Activated T-cell treated with anti-CD3 and anti-CD28 coated beads, Interleukin-2, amount 50 U/mL, for 48 hours (primary cell): ENCODE measurements at places on chromosomes 6 and 20.
A peak's percentile ranks its signal among the peaks of the same experiment; 100 is the strongest.

- DNase-seq: peak; percentile 81
These were observed 27.1 kb downstream of the RAB44 start for GRCh38 chr6:36724514-36725390.

DNA sequence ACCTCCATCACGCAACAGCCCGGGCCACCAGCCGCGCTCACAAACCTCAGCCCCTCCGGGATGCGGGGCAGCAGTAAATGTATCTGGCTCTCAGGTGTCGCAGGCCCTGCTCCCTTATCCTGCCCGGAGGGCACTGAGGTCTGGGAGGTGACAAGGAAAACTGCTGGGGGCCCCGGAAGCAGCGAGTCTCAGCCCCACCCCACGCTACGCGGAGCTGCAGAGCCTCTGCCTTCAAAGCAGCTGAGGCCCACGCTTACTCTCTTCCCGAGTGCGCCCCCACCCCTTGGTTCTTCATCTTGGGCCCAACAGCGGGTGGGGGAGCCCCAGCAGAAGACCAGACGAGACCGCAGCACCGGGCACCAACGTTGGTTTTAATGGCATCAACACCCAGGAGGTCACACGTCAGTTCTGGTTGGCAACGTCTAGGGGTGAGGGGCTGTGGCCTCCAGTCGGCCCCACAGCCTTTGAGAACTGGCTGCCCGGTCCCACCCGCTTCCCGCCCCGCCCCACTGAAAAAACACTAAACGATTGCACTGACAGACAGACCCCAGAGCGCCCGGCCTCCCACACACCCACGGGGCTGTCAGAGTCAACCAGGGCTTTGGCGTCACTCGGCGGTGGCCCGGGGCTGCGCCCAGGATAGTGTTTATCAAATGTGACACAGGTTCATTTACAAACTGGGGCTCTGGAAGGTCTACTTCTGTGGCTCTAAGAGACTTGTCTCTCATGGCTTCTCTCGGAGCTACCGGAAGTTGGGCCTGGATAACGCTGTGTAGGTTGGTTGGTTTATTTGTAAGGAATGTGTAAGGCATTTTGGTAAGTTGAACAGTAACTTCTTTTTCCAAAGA is 43.7 kb downstream of the DSTN start:
- DNase-seq: peak; percentile 18

DNA sequence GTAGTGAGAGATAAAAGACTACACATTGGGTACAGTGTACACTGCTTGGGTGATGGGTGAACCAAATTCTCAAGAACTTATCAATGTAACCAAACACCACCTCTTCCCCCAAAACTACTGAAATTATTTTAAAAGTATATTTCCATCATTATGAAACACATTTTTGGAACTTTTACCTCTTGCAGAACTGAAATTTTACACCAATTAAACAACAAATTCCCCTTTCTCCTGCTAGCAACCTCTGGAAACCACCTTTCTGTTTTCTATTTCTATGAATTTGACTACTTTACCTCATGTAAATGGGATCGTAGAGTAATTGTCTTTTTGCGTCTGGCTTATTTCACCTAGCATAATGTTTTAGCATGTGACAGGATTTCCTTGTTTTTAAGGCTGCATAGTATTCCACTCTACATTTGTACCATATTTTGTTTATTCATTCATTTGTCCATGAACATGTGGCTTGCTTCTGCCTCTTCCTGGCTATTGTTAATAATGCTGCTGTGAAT is 149.9 kb upstream of the PHACTR1 start:
- DNase-seq: no peak

GRCh38 chr6:26520850-26521599 is 17.1 kb upstream of the HMGN4 start:
- peak; percentile 90 for DNase-seq

GRCh38 chr6:93182938-93183479 is 236.3 kb downstream of the EPHA7 start:
- no peak for DNase-seq

GRCh38 chr6:145245119-145245518 is 490.2 kb downstream of the EPM2A start:
- DNase-seq: no peak

DNA sequence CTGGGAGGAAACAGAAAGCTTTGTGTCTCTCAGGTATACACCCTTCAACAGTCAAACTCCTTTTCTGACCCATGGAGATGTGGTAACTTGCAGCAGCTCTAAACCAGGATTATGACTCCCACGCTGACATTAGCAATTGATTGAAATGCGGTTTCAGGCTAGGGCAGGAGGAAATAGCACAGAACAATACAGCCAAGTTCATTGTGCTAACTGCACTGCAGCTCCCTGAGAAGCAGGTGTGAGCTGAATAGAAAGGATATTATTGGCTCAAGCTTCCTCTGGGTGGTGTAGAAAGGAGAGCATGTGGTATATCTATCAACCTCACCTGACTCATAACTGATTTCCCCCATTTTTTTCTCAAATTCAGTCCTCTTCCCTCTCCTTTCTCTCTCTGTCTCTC is 612.3 kb upstream of the BTBD3 start:
- no peak for DNase-seq

- no peak for DNase-seq
These were observed 25.9 kb downstream of the GNAS-AS1 start for GRCh38 chr20:58824843-58825242.

GRCh38 chr6:40755046-40755681 is 168.0 kb upstream of the LRFN2 start:
- no peak for DNase-seq

GRCh38 chr6:37822851-37823682 is 3.5 kb downstream of the ZFAND3 start:
- DNase-seq: peak; percentile 65
